Pericardium fibroblast (primary cell): ENCODE measurements at places on chromosomes 7 and 10. TPM values are rescaled to one million over a fixed set of nuclear protein-coding genes. Genes with fewer than 3 reads are reported as not detected.

SEMA3A gene
- total RNA-seq = 1.2 and 2.8 TPM in 2 replicates

AFAP1L2 gene
- total RNA-seq = 0.51 and 7.5 TPM in 2 replicates

OR9A2 gene
- total RNA-seq = not detected in 2 replicates

CALY gene
- total RNA-seq = not detected in 2 replicates

DHTKD1 gene
- 9.1 and 9.7 TPM in 2 replicates for total RNA-seq

CRCP gene
- total RNA-seq = 19.2 and 36.4 TPM in 2 replicates

GJC3 gene
- total RNA-seq = not detected in 2 replicates

LDB3 gene
- total RNA-seq = 0.17 and 0.23 TPM in 2 replicates

PRSS1 gene
- total RNA-seq = not detected in 2 replicates

A1CF gene
- total RNA-seq = not detected in 2 replicates

MCM10 gene
- 1.2 and 8.9 TPM in 2 replicates for total RNA-seq

PON1 gene
- total RNA-seq = not detected in 2 replicates

GJD4 gene
- not detected in 2 replicates for total RNA-seq

PTPRN2 gene
- total RNA-seq = 1.5 and 3.5 TPM in 2 replicates

LIPN gene
- not detected in 2 replicates for total RNA-seq

ADGRA1 gene
- total RNA-seq = 0.09 TPM in 1 of 2 replicates, not detected in the other

MKI67 gene
- total RNA-seq = 0.58 and 0.60 TPM in 2 replicates

CYP3A5 gene
- total RNA-seq = 0.43 TPM in 1 of 2 replicates, not detected in the other

GPR146 gene
- 5.4 and 18.6 TPM in 2 replicates for total RNA-seq

JAZF1 gene
- 9.3 and 10.6 TPM in 2 replicates for total RNA-seq

SPDYE1 gene
- total RNA-seq = not detected in 2 replicates
